ENCODE measurements at places on chromosomes 2 and 18. TPM values are rescaled to one million over a fixed set of nuclear protein-coding genes. Genes with fewer than 3 reads are reported as not detected.

KCNK3 gene
- 5.0 TPM for total RNA-seq

DNPEP gene
- total RNA-seq: 17.2 TPM

FAM168B gene
- total RNA-seq: 121 TPM

ARHGAP28 gene
- total RNA-seq: 17.5 TPM

HAAO gene
- 1.3 TPM for total RNA-seq

LYG2 gene
- not detected for total RNA-seq

TP53I3 gene
- 17.2 TPM for total RNA-seq

STARD6 gene
- not detected for total RNA-seq

ACVR2A gene
- 89.8 TPM for total RNA-seq

SMC6 gene
- 43.8 TPM for total RNA-seq

SRD5A2 gene
- not detected for total RNA-seq

RSAD2 gene
- 5.9 TPM for total RNA-seq

CXCR4 gene
- 77.3 TPM for total RNA-seq

MSH6 gene
- total RNA-seq: 52.9 TPM

PCBP1 gene
- 38.8 TPM for total RNA-seq

GKN2 gene
- total RNA-seq: not detected

IL36G gene
- total RNA-seq: not detected

SCN2A gene
- 174 TPM for total RNA-seq

CD8B2 gene
- total RNA-seq: not detected

VWC2L gene
- total RNA-seq: 7.8 TPM

MYO3B gene
- 0.94 TPM for total RNA-seq

DIPK1C gene
- total RNA-seq: 7.8 TPM

PLA2R1 gene
- 2.2 TPM for total RNA-seq

SERPINB10 gene
- total RNA-seq: not detected

SNORC gene
- total RNA-seq: 2.8 TPM

NEUROD1 gene
- 4.7 TPM for total RNA-seq

GALR1 gene
- 0.31 TPM for total RNA-seq

ADI1 gene
- 10.0 TPM for total RNA-seq

ABCG5 gene
- total RNA-seq: not detected

PLEKHH2 gene
- total RNA-seq: 12.5 TPM

HOXD4 gene
- total RNA-seq: not detected

SERPINB7 gene
- total RNA-seq: not detected

TET3 gene
- 35.7 TPM for total RNA-seq

ABCG8 gene
- total RNA-seq: 0.31 TPM

DQX1 gene
- not detected for total RNA-seq

All from parietal lobe (tissue), 2 donors.